Central memory CD4-positive, alpha-beta T cell (primary cell): ENCODE measurements at places on chromosomes 1 and 21.

DNA sequence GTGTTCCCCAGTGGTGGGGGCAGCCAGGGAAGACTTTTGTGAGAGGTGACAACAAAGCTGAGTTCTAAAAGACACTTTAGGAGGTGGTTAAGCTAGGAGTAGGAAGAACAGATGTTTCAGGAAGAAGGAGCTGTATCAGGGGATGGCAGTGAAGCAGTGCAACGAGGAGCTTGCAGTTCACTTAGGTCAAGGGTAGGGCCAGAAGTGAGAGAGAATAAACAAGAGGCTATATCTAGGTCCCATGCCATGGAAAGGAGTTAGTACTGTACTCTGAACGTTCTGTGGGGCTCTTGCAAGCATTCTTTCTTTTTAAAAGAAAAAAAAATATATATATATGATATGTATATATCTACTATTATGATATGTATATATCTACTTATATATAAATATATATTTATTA is 244.4 kb downstream of the NFIA start:
- no peak for DNase-seq

- no peak for DNase-seq
These were observed 691 bp upstream of the KIFAP3 start for GRCh38 chr1:170075186-170075585.

- DNase-seq = no peak
These were observed 69.4 kb downstream of the LRRC8D start for GRCh38 chr1:89890085-89890752.

DNA sequence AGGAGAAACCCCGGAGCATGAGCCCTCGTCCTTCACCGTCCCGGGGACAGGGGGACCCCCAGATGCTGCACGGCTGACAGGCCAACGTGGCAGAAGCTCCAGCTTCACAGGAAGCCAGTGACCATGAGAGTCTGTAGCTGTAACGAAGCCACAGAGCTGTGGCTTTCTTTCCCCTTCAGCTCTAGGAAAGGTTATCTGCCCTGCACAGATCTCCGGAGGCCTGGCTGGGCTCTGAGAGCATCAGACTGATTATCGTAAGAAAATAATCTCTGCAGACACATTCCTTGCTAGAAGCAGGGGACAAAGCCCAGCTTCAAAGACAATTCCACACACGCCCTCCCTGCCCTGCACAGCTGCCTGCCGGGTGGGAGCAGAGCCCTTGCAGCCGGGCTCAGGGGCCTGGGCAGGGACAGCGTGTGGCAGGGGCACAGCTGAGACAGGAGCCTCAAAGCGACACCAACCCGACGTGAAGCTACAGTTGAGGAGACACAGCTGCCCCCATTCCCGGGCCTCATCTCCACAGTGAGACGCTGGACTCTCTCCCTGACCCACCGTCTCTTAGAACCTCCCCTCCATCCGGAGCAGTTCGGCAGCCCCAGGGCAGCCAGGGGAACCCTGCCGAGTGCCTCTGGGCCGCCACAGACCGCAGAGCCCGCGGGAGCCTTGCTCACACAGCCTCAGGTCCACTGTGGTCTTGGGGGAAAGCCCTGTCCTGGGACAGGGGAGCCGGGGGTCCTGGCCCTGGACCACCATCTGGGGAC is 30.6 kb downstream of the POFUT2 start:
- no peak for DNase-seq

GRCh38 chr1:54875000-54875399 is 12.0 kb downstream of the DHCR24 start:
- no peak for DNase-seq

GRCh38 chr1:225771661-225772322 is 5.8 kb upstream of the SRP9 start:
- no peak for DNase-seq

DNA sequence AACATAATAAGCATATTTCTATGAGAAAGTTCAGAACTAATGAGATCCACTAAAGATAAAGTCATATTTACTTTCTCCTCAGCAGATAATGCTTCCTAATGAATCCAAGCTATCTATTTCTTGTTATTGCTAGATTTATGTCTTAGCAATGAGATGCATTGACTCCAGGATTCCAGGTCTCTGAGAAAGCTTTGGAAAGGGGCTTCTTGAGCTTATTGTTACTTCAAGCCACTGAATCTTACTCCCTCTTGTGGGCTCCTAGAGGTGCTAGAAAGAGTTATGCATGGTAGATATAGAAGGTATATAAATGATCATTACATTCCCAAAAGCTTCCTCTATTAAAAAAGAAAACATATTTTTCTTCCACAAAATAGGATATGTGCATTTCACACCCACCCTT is 246.4 kb upstream of the ADAMTS5 start:
- DNase-seq = no peak

DNA sequence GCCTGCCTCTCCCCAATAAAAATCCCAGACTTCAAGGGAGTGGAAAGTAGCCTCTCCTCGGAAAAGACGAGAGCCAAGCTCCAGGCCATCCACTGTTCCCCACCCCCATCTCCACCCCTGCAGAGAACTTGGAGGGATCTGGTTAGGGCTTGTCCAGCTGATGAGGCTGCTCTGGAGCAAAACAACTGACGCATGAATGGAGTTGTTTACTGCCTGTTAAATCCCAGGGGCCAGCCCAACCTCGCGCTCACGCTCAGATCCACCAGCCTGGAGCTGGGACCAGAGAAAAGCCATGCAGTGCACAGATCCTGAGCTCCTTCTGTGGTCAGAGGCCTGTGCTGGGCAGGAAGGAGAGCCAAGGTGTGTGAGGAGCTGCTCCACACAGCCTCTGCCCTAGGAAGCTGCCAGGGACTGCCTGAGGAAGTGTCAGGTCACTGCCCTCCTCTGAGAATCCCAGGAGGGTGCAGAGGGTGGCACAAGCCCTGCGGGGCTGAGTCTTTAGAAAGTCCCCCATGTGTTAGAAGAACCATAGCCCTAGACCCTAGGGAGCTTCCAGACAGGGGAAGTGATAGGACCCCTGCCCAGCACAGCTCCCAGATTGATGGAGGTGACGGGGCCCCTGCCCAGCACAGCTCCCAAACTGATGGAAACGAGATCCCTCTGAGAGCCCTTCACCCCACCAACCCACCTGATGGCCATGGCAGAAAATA is 109.0 kb upstream of the IPO9 start:
- no peak for DNase-seq

- no peak for DNase-seq
These were observed 4.8 kb downstream of the PPT1 start for GRCh38 chr1:40092241-40092640.

GRCh38 chr1:112457241-112457640 is 51.5 kb upstream of the WNT2B start:
- DNase-seq = no peak

DNA sequence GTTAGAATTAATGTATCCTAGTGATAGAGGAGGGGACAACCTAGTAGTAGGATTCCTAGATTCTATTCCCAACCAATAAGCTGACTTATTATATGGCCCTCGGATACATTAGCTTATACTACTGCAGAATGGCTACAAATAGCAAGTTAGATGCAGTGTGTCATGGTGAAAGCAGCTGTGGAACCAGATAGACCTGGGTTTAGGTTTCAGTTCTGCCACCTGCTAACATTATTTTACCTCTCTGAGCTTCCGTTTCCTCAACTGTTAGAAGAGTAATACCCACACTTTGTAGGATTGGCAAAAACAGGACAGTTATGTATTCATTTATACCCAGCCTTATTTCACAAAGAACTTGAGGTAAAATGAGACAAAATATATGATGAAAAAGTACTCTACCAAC is 21.6 kb upstream of the MAGOH start:
- no peak for DNase-seq

DNA sequence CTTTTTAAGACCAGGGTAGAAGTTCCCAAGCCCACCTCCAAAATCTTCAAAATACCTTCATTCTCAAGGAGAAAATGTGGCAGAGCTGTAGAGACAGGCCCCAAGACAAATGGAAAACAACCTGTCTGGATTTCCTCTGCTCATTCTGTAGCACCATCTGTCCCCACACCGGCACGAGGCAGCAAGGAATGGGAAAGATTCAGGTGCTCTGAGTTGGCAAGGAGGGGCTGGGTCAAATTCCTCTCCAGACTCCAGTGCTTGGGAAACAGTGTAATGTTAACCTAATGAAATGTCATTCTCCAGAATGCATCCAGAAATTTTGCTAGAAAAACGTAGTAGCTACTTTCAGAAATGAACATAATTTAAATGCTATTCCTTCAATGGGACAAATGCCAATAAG is 9.3 kb downstream of the PABPC4 start:
- no peak for DNase-seq

GRCh38 chr1:78678324-78678723 is 28.7 kb downstream of the IFI44 start:
- no peak for DNase-seq

DNA sequence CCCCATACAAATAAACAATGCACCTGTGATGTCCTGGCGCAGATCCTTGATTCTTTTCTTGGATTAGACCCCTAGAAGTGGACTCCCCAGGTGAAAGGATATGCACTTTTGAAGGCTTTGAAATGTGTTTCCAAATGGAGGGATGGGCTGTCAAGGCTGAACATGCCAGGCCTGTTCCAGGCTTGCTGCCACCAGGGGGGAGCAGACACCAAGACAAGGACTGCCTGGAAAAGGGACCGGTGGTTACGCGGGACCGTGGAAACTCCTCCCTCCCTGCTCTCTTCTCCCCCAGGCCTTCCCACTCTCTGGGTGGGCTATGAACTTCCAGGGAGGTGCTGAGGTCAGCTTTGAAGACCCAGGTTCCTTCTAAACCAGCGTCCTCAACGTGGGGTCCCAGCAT is 12.7 kb downstream of the C1QB start:
- DNase-seq = no peak

- no peak for DNase-seq
These were observed 338.9 kb upstream of the PRMT6 start for GRCh38 chr1:106717591-106717990.

DNA sequence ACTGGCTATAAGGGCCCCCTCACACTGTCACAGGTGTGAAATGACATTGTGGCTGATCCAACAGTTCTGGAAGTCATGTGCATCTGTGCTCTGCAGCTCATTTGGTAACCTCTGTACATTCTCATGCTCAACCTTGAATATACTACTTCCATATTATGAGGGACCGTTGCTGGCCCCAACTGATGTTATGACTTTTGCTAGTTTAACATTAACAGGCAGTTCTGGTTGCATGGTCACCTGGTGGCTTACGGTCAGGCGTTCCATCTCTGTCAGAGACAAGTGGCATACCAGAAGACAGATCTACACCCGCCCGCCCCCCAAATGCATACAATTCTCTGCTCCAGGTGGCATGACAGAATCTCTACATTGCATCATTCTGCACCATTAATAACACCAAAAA is 6.0 kb upstream of the DIP2A start:
- DNase-seq = no peak

DNA sequence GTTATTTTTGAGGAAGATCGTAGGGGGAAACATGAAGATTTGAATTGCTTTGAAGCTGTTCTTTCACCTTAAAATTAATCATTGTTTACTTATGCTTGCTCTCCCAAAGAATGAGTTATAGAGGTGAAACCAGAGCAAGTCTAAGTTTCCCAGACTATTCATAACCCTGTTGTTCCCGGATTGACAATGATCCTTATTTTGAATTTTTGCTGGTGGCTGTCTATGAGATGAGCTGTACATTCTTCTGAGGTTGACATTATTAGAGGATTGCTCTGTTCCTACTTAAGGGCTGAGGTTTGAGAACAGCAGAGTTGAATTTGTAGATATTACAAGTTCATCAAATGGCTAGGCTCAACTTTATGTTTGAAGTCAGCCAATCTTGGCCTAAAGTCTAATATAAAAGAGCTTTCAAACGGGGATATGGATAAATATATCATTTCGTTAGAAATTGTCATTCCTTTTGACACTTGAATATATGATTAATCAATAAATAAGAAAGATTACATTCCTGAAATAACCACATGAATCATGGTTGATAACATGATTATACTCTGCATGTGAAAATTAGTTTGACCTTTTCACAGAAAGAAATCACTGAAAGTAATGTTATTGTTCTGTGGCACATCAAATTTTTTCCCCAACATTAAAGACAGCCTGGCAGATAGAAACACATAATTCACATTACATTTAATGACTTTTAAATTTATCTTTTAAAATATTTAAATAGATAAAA is 19.1 kb upstream of the PDE4B start:
- DNase-seq = no peak

DNA sequence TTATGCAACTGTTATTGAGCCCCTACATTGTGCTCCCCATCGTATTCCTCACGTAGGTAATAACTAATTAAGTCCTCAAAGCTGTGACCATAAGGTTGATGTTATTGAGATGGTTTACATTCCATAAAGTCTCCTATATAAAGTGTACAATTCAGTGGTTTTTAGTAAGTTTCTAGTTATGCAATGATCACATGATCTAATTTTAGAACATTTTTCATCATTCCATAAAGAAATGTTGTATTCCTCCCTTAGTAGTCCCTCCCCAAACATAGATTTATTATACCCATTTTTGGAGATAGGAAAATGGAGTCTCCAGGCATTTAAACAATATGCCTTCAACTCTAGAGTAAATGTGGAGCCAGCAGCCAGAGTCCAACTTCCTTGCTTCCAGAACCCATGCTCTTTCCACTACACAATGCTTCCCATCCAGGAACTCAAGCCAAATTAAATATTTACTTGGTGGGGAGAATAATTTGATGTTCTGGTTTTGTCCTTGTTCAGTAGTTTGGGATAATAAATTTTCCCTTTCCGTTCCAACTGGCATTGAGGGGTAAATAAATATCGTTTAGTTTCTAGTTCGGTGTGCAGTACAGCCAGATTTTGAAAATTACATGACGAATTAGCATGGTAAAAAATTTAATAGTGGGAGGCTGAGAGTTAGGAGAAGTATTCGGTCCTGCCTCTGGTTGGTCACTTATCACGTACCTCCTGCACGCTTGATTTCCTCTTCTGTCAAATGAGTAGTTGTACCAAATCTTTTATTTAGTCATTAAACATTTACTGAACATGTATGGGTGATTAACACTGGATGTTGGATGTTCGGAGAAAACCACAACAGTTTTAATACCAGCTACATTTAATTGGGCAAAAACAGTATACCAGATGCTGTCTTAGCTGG is 66.3 kb downstream of the CACHD1 start:
- no peak for DNase-seq

DNA sequence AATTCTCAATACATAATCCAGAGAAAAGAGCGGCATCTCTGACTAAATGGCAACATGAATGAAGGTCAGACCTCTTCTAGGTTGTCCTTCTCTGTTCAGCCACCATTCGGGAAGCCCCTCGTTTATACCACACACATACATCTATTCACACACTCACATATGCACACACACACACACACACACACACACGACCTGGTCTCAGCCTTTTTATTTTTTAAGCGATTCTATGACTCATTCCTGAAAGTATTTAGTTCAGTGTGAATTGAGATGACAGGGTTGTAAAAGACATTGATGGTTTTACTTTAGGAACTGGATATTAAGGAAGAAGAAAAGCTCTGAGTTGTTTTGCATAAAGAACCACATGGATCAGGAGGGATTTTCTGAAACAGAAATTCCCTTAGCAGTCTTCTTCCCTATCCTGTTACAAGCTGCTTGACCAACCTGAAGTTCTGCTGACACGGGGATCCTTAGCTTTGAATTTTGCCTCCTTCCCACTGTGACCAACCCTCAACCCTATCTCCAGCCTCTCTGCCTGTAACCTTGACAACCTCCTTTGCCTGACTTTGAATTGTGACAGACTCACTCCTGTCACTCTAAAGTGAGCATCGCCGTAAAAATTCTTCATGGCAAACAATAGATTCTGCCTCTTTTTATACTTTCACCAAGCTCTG is 383.1 kb upstream of the ESRRG start:
- DNase-seq = no peak

- no peak for DNase-seq
These were observed 8.9 kb downstream of the ACTRT2 start for GRCh38 chr1:3029991-3030662.

GRCh38 chr1:109818988-109819764 is 55.5 kb upstream of the EPS8L3 start:
- no peak for DNase-seq
